ENCODE measurements at places on chromosomes 13 and 19.
A peak's percentile ranks its signal among the peaks of the same experiment; 100 is the strongest.

- DNase-seq: peak; percentile 46
These were observed 7.9 kb upstream of the RASA3 start for GRCh38 chr13:114140131-114140905.

GRCh38 chr13:49046519-49046918 lies 70.8 kb downstream of the FNDC3A start:
- DNase-seq: no peak

- no peak for DNase-seq
These were observed 14.4 kb downstream of the EPS15L1 start for GRCh38 chr19:16457195-16457953.

- no peak for DNase-seq
These were observed 3.1 kb downstream of the SLITRK5 start for GRCh38 chr13:87674247-87674738.

GRCh38 chr19:51783372-51783771 lies 11.6 kb upstream of the FPR3 start:
- DNase-seq: no peak

DNA sequence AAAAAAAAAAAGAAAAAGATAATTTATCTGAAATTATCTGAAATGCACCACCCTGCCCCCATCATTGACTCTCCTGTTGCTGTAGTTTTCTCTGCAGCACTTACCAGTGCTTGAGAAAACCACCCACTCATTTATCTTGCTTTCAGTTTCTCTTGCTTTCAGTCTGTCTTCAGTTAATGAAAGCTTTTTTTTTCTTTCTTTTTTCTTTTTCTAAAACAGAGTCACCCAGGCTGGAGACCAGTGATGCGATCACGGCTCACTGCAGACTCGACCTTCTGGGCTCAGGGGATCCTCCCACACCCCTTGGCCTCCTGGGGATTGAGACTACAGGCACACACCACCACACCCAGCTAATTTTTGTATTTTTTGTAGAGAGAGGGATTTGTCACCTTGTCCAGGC lies 4.3 kb upstream of the ACP5 start:
- no peak for DNase-seq

GRCh38 chr13:51793570-51794271 lies 10.2 kb downstream of the DHRS12 start:
- DNase-seq: no peak

DNA sequence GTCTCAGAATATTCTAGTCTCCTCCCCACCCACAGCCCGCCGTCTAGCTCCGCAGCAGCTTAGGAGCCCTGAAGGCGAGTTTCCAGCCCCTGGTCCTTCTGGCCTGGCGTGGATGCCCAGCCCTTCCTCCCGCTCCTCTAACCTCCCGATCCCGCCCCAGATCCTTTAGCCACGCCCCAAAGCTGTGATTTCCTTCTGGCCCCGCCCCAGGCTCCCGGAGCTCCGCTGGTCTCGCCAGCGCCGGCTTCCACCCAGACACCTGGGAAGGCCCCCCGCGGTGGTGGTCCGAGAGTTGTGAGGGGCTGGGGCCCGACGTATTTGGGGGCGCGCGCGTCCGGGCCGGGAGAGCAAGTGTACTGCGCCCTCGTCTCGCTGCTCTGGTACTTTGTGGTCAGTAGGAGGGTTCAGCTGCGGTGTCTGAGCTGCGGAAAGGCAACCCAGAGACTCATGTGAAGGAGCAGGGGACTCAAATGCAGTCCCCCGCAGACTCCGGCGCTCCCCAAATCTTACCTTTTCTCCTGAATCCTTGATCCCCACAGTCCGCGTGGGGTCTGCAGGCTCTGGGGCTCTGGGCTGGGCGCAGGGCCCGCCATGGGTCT lies at the start of gene CGB7:
TSS of gene CGB7 (minus strand) at position 114 of the 599 bp plus-strand sequence. CDS start 2,374 bp downstream, outside the sequence.
- peak; percentile 28 for DNase-seq

GRCh38 chr13:28805193-28805819 lies 14.8 kb upstream of the MTUS2 start:
- peak; percentile 30 for DNase-seq

- no peak for DNase-seq
These were observed 34.7 kb downstream of the PHF11 start for GRCh38 chr13:49530457-49530856.

Data from activated CD4-positive, alpha-beta T cell treated with anti-CD3 and anti-CD28 coated beads, Interleukin-2, amount 50 U/mL, for 1 hour (primary cell).